Activated B cell treated with CpG ODN at 0.5 μM for 24 hours (primary cell): ENCODE measurements at places on chromosomes 12 and 14.

GRCh38 chr12:112341046-112341825, 41.0 kb downstream of the HECTD4 start:
- no peak for DNase-seq

GRCh38 chr12:5587711-5588121, 155.8 kb downstream of the NTF3 start:
- DNase-seq, result no peak

- DNase-seq, result no peak
These were observed 44.8 kb downstream of the KNTC1 start for GRCh38 chr12:122571821-122572220.

- no peak for DNase-seq
These were observed 478.0 kb downstream of the RMST start for GRCh38 chr12:97940629-97941028.

- DNase-seq, result no peak
These were observed 202.8 kb downstream of the TTC7B start for GRCh38 chr14:90613453-90613852.

DNA sequence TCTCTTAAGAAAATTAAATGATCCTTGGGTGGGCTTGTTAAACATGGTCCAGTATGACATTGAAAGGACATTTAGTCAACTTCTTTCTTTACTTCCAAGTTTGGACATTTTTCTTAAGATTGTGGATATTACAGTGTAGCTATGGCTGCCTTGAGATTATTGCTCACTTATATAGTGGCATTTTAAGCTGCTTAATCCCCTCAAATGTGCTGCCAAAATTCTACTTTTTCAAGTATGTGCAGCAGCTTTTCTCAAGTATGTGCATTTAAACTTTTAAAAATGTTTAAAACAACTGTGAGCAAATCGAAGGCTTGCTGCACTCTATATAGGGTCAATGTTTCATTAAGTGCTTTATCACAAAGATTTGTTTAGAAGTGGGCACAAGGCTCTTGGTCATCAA, 7.4 kb downstream of the TXNRD1 start:
- DNase-seq, result no peak

- no peak for DNase-seq
These were observed 117.9 kb upstream of the MAP1LC3B2 start for GRCh38 chr12:116441292-116441691.
